ENCODE measurements at places on chromosomes 3 and 15.

GRCh38 chr3:159960188-159961148, 28.2 kb upstream of the IL12A start:
- no peak for DNase-seq

DNA sequence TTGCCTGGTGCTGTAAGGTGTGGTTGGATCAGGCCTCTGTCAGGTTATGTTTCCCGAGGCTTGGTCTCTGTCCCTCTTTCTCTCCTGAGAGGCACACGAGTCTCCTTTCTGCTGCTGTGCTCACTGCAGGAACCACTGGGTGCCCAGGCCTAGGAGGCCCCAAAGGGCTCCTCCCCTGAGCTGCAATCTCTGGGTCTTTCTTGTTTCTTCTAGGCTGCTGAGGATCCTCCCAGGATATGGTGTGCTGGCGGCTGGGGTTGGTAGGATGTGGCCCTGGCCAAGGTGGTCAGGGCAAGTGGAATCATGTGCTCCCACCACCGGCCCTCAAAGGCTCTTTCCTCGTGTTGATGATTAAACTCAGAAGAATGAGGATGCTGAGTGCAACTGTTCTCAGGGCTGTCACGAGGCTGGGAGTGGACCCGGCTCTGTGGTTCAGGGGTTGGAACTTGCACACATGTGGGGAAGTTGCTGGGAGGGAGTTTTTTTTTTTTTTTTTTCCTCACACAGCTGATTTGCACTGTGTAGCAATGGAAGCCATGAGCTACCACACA, 43.6 kb upstream of the CTSH start:
- DNase-seq: peak; percentile 87

- DNase-seq: no peak
Observed at GRCh38 chr15:96974761-96975160, 644.3 kb downstream of the NR2F2 start.

GRCh38 chr15:75570126-75570845, 8.8 kb downstream of the PTPN9 start:
- DNase-seq: no peak

- no peak for DNase-seq
Observed at GRCh38 chr15:36707884-36708435, 128.5 kb downstream of the CDIN1 start.

DNA sequence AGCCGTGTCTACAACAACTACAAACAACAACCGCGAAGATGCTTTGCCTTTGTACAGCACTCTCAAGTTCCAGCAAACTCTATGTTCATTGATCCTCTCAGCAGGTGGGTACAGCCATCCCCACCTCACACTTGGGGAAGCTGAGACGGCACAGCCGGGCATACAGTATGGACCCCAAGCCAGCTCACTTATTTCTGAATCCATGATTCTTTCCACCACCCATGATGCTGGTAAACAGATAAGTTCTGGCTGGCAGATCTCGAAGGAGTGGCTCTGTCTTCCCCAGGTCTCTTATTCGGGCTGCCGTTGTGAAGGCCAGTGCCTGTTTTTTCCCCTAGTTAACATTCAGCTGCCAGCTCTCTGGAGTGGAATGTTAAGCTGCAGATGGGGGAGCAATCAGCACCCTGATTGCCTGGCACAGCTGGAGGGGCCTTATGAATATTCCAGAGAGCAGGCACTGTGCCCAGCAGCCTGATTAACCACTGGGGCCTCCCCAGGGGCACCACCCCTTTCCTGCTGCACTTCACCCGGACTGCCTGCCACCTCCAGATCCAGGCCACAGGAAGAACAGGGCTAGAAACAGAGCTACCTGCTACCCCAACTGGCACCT, 73.2 kb downstream of the CORO2B start:
- no peak for DNase-seq

GRCh38 chr3:6125520-6125919, 735.4 kb upstream of the GRM7 start:
- DNase-seq: no peak

DNA sequence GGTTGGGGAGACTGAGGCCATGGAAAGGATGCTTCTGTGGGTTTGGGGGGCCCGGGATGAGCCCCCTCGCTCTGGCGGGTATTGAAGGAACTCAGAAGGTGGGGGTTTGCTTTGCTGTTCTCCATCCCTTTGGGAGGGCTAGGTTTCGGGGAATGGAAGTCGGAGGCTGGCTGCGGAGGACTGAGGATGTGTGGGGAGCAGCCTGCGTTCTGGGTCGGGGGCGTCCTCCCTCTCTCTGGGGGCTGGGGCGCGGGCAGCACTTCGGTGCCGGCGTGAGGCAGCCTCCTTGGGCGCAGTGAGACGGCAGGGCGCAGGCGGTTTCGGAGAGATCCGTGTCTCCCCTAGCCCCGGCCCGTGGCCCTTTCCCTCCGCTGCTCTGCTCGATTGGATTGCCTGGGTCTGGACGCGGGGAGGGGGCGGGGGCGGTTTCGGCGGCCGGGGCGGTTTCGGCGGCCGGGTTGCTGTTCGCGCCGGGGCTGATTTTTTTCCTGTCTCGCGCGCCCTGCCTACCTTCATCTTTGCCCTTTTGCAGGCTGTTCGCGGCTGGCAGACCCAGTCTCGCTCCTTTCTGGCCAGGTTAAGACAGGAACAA, 1.4 kb downstream of the PTPRG start:
- no peak for DNase-seq

GRCh38 chr3:127762077-127762786, 60.1 kb downstream of the MGLL start:
- no peak for DNase-seq

GRCh38 chr3:111069974-111070771, 1.4 kb upstream of the NECTIN3 start:
- no peak for DNase-seq

- DNase-seq: no peak
Observed at GRCh38 chr15:72835294-72835890, 51.8 kb upstream of the ADPGK start.

DNA sequence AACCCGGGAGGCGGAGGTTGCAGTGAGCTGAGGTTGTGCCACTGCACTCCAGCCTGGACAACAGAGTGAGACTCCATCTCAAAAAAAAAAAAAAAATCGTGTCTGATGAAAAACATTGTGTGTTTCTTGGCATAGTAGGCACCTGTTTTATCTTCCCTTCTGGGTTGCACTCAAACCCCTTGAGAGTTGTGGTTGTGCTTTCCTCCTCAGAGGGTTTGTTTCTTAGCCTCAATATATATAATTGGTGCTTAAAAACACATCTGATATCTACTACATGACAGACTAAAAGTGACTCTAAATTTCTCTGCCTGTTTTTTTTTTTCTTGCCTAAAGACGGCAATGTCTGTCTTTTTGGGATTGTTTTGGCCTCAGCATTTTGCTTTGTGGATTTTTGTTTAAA, 7.6 kb downstream of the NR1D2 start:
- no peak for DNase-seq

GRCh38 chr3:45779746-45780735, 16.3 kb downstream of the SLC6A20 start:
- DNase-seq: no peak

DNA sequence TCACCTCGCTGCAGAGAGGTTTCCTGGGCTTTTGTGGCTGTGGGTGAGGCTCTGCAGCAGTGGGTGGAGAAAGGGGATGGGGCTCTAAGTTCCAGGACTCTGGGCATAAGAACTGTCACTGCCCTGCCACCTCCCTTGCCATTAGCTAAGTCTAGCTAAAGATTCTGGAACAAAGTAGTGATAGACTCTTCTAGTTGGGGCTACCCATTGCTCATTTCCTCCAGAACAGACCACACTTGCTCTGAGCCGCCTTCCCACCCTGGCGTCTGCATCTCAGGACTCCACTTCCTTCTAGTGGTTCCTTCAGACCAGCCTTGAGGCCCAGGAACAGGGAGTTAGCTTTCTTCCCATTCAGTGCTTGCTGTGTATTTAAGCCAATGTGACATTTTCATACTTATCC, 7.5 kb downstream of the ARHGAP31 start:
- no peak for DNase-seq

- no peak for DNase-seq
Observed at GRCh38 chr15:100770661-100771584, 108.7 kb upstream of the ALDH1A3 start.

DNA sequence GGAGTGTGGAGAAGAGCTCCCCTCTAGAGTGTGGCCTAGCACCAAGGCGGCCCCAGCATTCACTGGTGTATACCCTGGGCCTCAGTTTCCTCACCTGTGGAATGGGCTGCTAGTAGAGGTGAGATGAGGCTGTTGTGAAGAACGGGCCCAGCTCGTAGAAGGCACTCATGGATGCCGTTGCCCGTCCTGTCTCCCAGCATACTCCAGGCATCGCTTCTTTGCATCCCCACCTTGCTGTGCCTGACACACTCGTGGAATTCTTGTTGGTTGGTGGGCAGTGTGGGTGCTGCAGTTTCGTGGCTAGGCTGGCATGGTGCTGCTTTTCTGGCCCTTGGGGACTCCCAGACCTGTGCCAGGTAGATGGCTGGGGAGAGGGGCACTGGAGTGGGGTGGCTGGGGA, 76.7 kb downstream of the SMAD6 start:
- DNase-seq: no peak

DNA sequence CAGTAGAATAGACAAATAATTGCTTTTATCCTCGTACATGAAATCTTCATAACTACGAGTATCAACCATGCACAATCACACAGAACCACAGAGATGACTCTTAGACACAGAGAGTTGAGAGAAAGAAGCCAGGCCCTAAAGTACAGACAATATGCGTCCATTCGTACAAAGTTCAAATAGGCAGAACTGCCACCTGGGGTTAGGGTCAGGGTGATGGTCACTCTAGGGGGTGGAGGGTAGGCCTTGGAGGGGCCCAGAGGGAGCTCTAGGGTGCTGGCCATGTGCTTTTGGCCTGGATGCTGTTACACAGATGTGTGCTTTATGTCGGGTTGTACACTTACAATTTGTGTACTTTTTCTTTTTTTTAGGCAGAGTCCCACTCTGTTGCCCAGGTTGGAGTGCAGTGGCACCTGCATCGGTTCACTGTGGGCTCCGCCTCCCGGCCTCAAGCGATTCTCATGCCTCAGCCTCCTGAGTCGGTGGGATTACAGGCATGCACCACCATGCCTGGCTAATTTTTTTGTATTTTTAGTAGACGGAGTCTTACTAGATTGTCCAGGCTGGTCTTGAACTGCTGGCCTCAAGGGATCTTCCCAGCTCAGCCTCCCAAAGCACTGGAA, 65.9 kb upstream of the KLF13 start:
- no peak for DNase-seq

- peak; percentile 69 for DNase-seq
Observed at GRCh38 chr3:101803173-101803782, 24.3 kb downstream of the NXPE3 start.

DNA sequence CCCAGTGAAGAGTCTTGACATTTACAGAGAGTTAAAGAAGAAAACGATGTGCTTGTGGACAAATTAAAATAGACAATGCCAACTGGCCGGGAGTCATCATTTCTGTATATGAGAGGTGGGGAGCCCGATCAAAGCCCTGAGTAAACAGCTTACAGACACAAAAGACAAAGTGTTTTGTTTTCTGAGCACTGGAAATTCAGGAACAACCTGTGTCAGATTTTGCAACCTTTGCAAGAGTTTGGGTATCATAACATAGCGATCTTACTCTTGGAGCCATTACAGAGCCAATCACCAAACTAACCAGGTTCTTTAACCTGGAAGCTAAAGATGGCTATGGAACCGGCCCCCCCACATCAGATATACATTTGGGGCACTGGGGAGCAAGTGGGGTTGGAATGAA, 101.9 kb upstream of the LRIG1 start:
- DNase-seq: no peak

DNA sequence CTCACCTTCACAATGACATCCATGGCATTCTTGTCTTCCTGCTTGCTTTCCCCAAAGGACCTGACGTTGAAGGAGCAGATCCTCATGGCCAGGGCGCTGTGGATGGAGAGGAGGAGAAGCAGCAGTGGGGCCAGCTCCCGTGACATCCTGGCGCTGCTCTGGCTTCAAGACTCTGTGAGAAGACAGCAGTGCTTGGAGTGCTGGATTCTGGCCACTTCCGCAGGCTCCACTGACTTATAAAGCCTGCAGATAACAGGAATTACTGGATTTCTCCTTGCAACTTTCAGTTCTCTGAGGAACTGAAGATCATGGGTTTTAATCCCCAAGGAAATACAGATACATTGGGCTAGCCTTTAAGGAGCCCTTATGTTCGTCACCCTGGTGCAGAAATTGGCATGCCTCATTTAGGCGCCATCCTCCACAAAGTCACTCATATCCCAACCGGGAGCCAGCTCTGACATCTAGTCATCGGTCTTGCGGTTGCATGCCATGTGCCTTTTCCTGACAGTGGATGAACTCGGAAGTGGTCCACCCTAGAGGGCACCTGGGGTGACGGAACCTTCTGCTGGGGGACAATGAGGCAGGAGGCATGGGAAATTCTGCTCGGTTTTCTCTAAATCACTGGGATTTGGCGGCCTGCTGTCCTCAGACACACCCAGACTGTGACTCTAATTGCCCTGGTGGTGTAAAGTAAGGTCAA, at the start of gene DNASE1L3:
DNASE1L3 (minus strand) TSS at position 212 of the 700 bp plus-strand sequence; CDS start at position 146, 66 bp downstream.
- DNase-seq: no peak

DNA sequence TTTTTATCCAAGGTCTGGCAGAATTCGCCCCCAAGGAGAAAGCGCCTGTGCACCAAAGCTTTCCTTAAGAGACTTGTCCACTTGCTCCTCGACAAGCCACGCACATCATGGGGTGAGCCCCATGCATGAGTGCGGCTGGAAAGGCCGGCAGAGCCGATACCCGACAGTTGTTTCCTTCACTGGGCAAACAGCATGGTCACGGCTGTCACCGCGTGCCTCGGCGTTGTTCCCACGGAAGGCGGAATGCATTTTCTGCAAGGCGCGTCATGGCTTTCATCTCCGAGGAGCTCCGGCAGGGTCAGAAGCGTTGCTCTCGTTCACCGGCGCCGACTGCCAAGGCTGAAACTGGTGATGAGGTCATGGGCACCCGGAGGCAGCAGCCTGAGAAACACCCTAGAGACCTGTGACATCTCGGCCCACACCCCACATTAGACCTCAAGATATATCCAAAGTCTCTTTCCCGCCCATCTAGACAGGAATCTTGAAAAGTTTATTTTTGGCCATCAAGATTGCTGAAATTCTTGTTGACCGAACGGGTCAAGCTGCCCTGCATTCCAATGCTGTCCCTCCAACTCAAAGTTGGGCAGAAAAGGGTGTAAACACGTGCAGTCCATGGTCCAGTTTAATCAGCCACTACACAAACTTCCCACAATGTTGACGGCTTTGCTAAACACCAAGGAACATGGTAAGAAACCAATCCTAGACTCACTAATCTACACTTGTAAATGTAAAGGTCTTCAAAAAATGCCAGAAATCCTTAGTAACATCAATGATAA, 604 bp upstream of the TJP1 start:
- DNase-seq: peak; percentile 14

DNA sequence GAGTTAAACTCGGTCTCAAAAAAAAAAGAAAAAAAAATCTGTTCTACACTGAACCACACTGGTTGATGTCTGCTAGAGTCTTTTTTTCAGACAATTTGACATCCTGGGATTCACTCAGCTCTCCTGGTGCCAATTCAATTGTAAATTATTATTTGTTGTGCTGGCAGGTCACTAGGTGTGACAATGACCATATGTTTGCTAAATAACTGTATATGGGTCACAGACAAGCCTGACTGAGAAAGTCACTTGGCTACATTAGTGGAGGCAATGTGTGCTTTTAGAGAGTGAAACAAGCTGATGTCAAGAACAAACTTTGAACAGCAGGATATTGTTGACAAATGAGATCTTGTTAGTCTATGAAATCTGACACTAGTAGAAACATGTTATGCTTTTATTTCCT, 1379.1 kb downstream of the ZPLD1 start:
- no peak for DNase-seq

GRCh38 chr15:60135961-60136360, 131.8 kb downstream of the FOXB1 start:
- DNase-seq: no peak

All from fibroblast of the conjunctiva (primary cell).